NCI-H1436 treated with DMSO at 0.1 percent for 48 hours (cell line): ENCODE measurements at places on chromosomes 5 and 9.

- DNase-seq, result no peak
Measured at GRCh38 chr9:108643731-108644510, 211.9 kb downstream of the ACTL7B start.

- DNase-seq, result peak; percentile 49
Measured at GRCh38 chr5:56601641-56602071, 213.7 kb upstream of the MAP3K1 start.

GRCh38 chr9:108445431-108446071 is 410.2 kb downstream of the ACTL7B start:
- no peak for DNase-seq

DNA sequence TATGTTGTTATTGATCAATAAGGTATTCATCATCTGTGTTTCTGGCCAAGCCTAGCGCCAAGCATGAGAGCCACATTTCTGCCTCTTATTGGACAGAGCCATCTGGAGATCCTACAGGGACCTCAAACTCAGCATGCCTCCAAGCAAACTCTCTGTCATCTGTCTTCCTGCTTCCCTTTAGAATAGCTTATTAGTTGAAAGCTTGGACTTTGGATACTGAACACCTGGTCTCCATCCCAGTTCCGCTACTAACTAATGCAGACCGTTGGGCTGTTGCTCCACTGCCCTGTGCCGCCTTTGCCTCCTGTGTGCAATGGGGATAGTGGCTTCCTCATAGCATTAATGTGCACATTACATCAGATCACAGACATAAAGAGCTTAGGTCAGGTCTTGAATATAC is 65.5 kb downstream of the MAP1B start:
- no peak for DNase-seq

- DNase-seq, result no peak
Measured at GRCh38 chr5:171499611-171500010, 80.2 kb downstream of the FGF18 start.
